Fibroblast of skin of left quadriceps (primary cell): ENCODE measurements at places on chromosomes 12 and 14.

DNA sequence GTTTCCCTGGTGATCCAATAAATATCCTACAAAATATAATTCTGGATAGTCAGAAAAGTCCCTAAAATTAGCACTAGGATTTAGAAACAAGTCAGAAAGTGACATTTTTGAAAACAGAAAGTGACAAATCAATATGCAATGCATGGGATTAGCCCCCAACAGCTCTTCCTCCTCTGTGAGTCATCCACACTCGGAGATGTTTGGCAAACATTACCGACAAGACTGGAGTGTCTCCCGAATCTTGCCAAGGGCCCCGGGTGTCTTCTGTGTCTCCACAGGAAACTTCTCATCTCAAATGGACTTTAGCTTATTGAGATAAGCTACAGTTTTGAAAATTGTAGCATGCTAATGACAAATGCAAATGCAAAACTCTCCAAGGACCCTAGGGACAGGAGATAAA, 398.9 kb upstream of the CCDC196 start:
- peak; percentile 51 for DNase-seq

GRCh38 chr12:52434760-52435530, 774 bp upstream of the KRT75 start:
- DNase-seq = no peak

GRCh38 chr12:14635776-14636175, 60.6 kb downstream of the GUCY2C start:
- no peak for DNase-seq

GRCh38 chr12:72256725-72257124, 15.4 kb upstream of the TRHDE start:
- DNase-seq = no peak

DNA sequence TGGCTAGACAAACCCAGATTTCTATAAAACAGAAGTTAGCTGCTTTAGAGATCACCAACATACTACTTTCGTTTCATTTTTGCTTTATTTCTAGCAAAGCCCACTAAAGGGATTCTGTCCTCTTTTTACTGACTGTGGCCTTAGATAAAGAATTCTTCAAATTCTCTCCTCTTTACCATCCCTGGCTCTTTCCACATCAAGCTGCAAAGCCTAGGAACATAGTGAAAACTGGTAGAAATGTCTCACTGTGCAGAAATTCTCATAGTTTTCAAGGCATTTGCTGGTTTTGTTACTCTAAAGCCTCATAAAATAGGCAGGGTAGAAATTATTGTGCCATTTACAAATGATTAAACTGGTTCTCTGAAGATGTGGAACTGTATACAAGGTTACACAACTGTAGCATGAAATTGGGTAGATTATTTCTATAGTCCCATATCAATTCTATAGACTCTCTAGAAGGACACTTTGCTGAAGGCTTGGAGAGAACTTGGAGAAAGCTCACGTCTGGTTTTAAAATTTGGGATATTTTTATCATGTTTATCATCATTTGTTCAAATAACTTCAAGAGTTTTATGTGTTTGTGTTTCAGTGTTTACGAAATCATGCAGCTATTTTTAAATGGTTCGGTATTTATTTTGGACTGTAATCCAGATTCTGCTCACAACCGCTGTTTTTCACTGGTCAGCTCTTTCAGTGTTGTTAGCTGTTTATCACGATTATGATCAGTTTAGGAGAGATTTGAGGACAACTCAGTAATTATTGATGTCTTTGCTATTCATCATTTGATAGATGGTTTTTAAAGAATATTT, 36.7 kb upstream of the CSRP2 start:
- DNase-seq = no peak

- DNase-seq = no peak
Measured at GRCh38 chr12:52305921-52306705, 14.8 kb upstream of the KRT81 start.
